ENCODE measurements at places on chromosomes 16 and 17.

DNA sequence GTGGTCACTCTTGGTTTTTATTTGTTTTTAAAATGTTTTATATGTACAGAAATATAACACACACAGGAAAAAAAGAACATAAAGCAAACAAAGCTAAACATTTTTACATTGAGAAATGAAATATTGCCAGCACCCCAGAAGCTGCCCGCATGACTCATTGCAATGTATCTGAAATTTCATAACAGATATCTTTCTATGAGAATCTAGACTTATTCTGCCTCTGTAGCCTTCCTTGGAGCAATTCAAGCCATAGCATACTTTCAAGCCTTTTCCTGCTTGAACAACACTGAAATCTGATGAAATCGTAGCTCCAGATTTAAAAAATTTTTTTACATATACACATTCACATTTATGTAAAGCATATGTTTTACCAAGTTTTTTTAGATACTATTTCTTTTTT, 86.9 kb downstream of the RBBP6 start:
- DNase-seq: peak; percentile 68

- DNase-seq: no peak
These were observed 33.6 kb downstream of the NKD1 start for GRCh38 chr16:50581845-50582244.

- DNase-seq: peak; percentile 55
These were observed 69.0 kb downstream of the CHD9 start for GRCh38 chr16:53123747-53124146.

DNA sequence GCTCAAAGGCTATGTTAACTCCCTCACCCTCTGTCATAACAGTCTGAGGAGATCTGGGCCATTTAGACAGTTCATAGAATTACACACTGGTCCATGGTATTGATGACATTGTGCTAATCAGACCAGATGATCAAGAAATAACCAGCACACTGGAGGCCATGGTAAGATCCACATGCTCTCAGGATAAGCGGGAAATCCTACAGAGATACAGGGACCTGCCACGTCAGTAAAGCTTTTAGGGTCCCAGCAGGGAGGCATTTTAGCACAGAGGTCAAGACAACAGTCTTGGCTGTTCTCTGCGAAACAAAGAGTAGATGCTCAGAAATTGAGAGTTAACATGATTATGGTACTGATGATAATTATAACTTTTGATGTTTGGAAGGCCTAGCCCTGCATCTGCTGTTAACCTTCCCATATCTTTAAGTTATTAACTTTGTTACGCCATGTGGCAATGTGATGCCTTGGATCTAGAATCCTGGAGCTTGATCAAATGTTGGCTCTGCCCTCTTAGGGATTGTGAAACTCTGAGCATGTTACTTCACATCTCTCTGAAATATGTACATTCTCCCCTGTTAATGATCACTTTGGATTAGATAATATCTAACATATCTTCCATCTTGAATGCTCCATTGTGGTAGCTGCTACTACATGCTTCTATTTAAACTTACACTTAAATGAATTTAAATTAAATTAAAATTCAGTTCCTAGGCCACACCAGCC, 172.0 kb upstream of the SOX9 start:
- no peak for DNase-seq

GRCh38 chr17:78529871-78530670, 47.1 kb downstream of the DNAH17 start:
- no peak for DNase-seq

Measured in fibroblast of skin of right quadriceps (primary cell).